ENCODE measurements at places on chromosomes 6 and 20.

DNA sequence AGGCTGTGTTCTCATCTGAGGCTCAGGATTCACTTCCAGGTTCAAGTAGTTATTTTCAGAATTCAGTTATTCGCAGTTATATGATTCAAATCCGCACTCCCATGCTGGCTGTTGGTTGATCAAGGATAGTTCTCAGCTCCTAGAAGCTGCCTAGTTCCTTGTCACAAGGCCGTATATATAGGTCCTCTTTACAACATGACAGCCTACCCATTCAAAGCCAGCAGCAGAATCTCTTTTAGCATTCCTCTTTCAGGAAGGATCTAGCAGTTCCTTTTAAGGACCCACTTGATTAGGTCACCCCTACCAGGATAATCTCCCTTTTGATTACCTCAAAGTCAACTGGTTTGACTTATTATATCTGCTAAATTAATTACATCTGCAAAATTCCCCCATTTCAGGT is 23.8 kb upstream of the LAMP5 start:
- DNase-seq: no peak

DNA sequence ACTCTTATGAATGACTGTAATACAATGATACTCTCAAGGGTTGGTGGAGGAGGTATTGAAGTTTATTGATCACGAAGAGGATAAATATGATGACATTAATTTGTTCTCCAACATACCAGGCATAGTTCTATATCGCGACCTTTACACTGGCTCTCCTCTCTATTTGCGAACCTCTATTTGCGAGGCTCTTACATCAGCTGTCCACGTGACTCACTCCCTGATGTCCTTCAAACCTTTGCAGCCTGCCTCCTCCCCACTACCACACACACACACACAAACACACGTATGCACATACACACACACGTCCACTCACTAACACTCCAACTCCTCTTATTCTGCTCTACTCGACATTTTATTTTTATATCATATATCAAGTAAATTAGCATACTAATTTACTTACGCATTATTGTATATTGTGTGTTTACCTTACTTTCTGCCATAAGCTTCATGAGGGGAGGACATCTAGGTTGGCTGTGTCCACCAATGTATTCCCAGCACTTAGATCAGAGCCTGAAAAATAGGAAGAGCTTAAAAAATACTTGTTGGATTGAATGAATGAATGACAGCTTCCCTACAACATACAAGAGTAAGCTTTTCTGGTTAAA is 53.3 kb upstream of the TNFRSF21 start:
- no peak for DNase-seq

- no peak for DNase-seq
Measured at GRCh38 chr6:107941199-107941598, 16.8 kb downstream of the SEC63 start.

GRCh38 chr6:148497257-148497656 is 154.6 kb downstream of the SASH1 start:
- no peak for DNase-seq

GRCh38 chr6:135527116-135527959 is 29.8 kb upstream of the AHI1 start:
- DNase-seq: no peak

GRCh38 chr20:9397928-9398327 is 116.5 kb upstream of the LAMP5 start:
- peak; percentile 29 for DNase-seq

DNA sequence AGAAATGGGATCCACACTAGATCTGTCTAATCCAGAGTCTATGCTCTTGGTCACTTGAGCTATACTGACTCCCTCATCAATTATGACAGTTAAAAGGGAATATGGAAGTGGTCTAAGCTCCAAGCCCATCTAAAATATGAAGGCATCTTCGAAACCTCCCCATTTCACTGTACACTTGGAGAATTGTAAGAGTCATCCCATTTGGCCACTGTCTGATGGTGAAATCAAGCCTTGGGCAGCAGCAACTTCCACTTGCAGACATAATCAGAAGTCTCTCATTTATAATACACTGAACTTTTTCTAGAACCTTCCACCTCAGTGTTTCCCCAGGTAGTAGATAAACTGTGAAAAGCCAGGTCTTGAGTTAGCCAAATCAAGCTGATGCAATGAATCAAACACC is 26.3 kb upstream of the UBR2 start:
- DNase-seq: no peak

GRCh38 chr6:135163440-135163738 is 17.7 kb upstream of the MYB start:
- peak; percentile 73 for DNase-seq

- DNase-seq: peak; percentile 3
Measured at GRCh38 chr6:151239603-151240035, at the start of gene AKAP12. Gene AKAP12, plus strand, starts transcription at chr6:151239967. Its CDS starts 596 bp downstream, at chr6:151240563.

- DNase-seq: no peak
Measured at GRCh38 chr6:138285800-138286199, 67.5 kb upstream of the PBOV1 start.

- no peak for DNase-seq
Measured at GRCh38 chr6:138229663-138230179, 11.4 kb upstream of the PBOV1 start.

- DNase-seq: no peak
Measured at GRCh38 chr6:113645576-113645970, 211.6 kb upstream of the MARCKS start.

DNA sequence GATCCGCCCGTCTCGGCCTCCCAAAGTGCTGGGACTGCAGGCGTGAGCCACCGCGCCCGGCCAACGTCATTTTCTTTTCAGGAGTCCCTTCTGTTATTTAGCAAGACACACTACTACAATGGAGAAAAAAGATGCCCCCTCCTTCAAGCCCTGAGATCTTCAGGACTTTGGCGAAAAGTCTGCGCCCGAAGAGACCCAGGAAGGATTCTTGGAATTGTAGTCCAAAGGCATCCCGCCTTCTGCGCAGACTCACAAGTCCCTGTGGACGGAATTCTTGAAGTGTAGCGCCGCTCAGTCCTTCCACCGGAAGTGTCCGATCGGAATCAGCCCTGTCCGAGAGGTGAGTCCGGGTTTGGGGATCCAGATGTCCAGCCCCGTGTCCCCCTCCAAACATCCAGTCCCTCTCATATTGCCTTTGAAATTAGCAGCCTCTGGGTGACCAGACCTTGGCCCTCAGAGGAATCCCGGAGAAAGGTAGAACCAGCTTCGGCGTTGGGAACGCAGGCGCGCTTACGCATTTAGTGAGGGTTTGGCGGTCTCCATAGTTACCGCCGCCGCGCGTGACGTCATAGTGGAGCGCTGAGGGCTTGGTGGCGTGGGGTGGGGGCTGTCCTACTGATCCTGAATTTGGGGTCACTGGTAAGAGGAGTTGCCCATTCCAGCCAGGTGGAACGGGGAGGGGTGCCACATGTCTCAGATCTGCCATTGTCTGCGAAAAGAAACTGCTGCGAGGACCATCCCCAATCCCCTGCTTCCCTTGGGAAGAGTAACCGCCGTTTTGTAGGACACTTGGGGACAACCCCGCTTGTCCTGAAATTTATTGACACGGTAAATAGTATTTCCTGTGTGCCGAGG is 490 bp downstream of the ZNF165 start:
- peak; percentile 90 for DNase-seq

DNA sequence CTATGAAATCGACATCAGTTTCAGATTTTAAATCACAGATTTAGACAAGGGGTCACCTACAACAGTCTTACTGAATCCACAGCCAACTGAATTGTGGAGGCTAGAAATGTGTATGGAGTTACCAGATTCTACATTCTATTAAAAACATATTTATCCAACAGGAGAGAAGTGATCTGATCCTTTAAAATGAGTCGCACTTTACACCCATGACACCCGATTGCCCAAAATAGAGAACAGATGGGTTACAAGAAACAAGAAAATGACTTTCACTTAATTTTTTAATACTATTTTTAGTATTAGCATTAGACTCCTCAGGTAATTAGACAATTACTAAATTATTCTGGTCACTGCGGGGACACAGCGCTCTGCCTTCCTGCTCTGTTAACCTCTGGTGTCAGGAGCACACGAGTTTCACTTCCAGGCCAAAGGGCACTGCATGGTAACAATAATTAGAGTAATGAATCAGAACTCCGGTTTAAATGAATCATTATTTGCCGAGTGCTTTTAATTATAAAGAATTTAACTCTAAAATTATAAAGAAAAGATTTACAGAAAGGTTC is 108.6 kb downstream of the ATP9A start:
- DNase-seq: no peak

GRCh38 chr20:53738039-53738944 is 144.7 kb upstream of the ZNF217 start:
- DNase-seq: no peak

- DNase-seq: no peak
Measured at GRCh38 chr6:127494240-127494767, 24.8 kb downstream of the MTCL3 start.

GRCh38 chr6:42714098-42714761 is 8.2 kb downstream of the PRPH2 start:
- DNase-seq: no peak

- DNase-seq: no peak
Measured at GRCh38 chr6:27888566-27888965, 23.6 kb downstream of the OR2B2 start.

GRCh38 chr20:11646359-11646758 is 271.3 kb upstream of the BTBD3 start:
- no peak for DNase-seq

DNA sequence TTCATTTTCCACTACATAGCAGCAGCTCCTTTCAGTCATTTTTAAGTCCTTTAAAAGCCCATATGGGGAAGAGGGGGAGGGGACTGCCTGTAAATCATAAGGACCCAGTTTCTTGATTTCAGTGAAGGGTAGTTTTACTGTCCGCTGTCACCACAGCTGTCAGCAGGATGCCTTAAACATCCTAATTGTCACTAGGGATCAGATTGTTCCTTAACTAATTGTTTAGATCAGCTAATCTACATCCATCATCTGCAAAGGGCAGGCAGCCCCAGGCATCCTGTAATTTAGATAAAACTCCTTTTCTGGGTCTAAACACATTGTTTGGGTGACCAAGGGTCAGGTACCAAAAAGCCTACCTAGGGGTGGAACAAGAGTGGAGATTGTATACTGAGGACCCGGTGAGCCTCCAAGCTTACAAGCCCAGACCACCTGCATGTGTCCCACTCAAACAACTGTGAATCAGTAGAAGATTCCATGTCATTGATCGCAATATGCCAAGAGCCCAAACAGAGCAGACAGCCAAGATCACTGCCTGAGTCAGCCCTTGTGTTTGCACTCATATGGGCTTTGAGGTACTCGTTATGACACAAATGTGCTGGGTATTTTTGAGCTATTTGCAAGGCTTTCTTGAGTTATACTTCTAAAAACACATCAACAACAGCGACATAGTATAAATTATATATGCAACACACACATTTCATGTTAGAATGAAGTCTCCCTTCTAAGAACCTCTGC is 198.7 kb upstream of the CEP162 start:
- DNase-seq: no peak

DNA sequence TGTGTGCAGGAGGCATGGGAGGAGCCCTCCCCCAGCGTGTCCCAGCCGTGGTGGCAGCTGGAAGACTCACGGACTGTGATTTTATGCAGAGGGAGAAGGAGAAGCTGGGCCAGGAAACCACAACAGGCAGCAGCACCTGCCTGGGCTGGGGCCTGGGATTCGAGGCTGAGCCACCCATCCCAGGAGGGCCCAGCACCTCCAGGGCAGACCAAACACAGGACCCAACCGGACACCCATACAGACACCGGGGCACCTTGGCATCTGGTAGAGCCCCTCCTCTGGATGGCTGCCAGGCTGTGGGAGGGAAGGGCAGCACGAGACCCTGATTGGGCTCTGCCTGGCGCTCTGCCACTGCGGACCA is 41.7 kb upstream of the CHRNA4 start:
- DNase-seq: no peak

DNA sequence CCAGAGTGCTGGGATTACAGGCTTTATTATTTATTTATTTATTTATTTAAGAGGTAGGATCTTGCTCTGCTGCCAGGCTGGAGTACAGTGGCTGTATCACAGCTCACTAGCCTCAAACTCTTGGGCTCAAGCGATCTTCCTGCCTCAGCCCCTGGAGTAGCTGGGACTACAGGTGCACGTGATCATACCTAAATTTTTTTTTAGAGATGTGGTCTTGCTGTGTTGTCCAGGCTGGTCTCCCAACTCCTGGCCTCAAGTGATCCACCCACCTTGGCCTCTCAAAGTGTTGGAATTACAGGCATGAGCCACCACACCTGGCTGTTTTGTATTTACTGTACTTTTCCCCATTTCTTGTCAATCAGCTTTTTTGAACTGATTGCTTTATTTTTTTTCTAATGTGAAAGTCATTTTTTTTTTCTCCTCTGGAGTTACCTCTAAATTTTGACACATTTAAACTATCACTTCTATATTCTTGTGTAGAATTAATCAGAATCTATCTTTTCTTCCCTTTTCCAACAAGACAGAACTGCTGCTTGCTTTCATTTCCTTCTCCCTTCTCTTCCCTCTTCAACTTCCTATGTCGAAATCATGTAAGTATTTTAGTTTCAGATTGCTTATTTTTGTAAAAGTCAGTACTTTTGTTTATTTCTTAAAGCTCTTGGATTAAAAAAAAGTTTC is 12.0 kb downstream of the PANK2 start:
- DNase-seq: no peak

GRCh38 chr20:17571153-17571527 is 1.3 kb downstream of the DSTN start:
- DNase-seq: no peak
